ENCODE measurements at places on chromosomes 13 and 19.

GRCh38 chr13:52695856-52696255 lies 43.2 kb downstream of the SUGT1 start:
- peak; percentile 35 for DNase-seq

- DNase-seq = no peak
Observed at GRCh38 chr19:14182476-14182875, 23.5 kb downstream of the ADGRL1 start.

GRCh38 chr19:10105509-10106099 lies 558 bp upstream of the PPAN start:
- no peak for DNase-seq

DNA sequence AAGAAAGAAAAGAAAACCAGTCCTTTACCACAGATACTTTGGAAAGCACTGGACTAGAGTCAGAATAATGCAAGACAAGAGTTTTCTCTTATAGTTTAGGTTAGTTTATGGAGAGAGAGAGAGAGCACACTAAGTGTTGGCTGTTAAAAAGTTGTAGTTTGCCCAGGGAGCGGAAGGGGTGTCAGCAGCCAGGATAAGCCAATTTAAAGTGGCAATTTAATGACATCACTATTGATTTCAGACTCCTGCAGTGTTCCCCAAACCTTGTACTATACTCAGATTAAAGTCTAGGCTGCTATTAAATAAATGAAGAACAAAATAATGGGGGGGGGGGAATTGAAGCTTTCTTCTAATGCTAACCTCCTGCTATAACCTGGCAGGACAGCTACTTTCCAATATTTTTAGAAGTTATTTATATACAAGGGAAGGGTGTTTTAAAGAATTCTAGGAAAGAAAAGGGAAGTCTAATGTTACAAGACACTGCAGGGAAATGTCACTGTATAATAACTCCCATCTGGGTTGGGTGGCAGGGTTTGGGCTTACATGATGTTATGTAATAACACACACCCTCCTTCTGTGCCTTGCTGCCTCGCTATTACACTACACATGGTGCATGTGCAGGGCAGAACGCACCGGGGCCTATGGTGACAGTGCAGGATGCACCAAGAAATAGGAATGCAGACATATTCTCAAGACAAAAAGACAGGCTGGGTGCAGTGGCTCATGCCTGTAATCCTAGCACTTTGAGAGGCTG lies 19.9 kb downstream of the TPT1 start:
- no peak for DNase-seq

GRCh38 chr19:1277061-1277460 lies 1.7 kb downstream of the FAM174C start:
- no peak for DNase-seq

- peak; percentile 92 for DNase-seq
Observed at GRCh38 chr19:2168619-2169424, 5.1 kb downstream of the DOT1L start.

- DNase-seq = no peak
Observed at GRCh38 chr13:43003010-43003409, 11.0 kb upstream of the EPSTI1 start.

- peak; percentile 43 for DNase-seq
Observed at GRCh38 chr19:5615756-5616327, 6.7 kb downstream of the SAFB2 start.

GRCh38 chr13:30607908-30608307 lies 9.8 kb upstream of the USPL1 start:
- no peak for DNase-seq

- peak; percentile 53 for DNase-seq
Observed at GRCh38 chr13:79522583-79522982, 41.6 kb downstream of the NDFIP2 start.

GRCh38 chr19:45496349-45496953 lies 396 bp downstream of the RTN2 start:
- no peak for DNase-seq

GRCh38 chr13:99886706-99887105 lies 84.9 kb downstream of the ZIC5 start:
- DNase-seq = no peak

- DNase-seq = no peak
Observed at GRCh38 chr13:110856942-110857835, 57.7 kb downstream of the ANKRD10 start.

GRCh38 chr19:5450482-5451126 lies 4.6 kb upstream of the ZNRF4 start:
- DNase-seq = no peak

DNA sequence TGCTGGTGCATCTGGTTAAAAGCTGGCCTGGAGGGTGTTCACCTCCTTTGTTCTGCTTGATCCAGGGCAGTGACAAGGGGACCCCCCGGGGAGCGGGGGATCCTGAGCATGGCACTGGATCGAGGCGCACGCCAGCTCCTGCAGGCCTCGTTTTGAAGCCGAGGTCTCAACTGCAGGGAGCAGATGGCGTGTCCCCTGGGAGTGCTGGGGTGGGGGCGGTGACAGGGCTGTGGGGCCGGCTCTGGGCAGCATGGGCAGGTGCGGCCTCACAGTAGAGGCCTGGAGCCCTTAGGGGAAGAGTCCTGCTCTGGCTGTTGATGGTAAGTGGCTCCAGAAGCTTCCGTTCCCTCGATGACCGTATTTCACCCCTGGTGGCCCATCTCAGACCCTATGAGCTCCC lies 51.8 kb downstream of the CRTC1 start:
- no peak for DNase-seq

- DNase-seq = peak; percentile 72
Observed at GRCh38 chr13:98910501-98910951, 67.3 kb downstream of the DOCK9 start.

DNA sequence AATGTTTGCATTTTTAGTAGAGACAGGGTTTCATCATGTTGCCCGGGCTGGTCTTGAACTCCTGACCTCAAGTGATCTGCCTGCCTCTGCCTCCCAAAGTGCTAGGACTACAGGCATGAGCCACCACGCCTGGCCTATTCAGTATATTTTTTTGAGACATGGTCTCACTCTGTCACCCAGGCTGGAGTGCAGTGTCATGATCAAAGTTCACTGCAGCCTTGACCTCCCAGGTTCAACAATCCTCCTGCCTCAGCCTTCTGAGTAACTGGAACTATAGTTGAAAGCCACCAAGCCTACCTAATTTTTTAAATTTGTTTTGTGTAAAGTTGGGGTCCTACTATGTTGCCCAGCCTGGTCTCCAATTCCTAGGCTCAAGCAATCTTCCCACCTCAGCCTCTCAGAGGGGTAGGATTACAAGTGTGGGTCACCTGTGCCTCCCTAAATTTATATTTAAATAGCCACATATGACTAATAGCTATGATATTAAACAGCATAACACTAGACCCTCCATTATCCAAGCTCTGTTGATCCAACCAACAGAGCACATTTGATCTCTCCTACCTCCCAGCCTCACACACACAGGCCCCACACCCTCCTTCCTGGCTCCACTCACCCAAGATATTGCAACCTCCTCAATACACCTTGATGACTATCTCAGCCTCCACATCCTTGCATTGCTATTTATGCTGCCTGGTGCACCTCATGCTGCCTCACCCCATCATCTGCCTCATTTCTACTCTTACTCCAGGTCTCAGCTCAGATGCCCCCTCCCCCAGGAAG lies 2.1 kb upstream of the CEACAM19 start:
- no peak for DNase-seq

GRCh38 chr13:104534847-104535246 lies 1468.6 kb upstream of the SLC10A2 start:
- DNase-seq = no peak

GRCh38 chr19:2180881-2181632 lies 17.3 kb downstream of the DOT1L start:
- no peak for DNase-seq

GRCh38 chr13:44322928-44323327 lies 50.7 kb upstream of the SERP2 start:
- no peak for DNase-seq

DNA sequence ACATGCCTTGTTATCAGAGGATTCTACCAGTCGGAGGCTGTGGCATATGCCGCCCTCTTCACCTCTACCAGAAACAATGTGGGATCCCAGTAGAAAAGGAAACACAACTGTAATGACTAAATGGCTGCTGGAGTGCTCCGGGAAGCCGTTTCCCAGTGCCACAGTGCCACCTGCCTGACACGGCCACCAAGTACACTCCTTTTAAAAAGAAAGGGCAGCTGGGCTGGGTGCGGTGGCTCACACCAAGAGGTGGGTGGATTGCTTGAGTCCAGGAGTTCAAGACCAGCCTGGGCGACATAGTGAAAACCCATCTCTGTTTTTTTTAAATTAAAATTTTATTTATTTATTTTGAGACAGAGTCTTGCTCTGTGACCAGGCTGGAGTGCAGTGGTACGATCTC lies 67.3 kb downstream of the TRPM4 start:
- peak; percentile 38 for DNase-seq

- no peak for DNase-seq
Observed at GRCh38 chr13:85095418-85096272, 703.6 kb downstream of the SLITRK6 start.

DNA sequence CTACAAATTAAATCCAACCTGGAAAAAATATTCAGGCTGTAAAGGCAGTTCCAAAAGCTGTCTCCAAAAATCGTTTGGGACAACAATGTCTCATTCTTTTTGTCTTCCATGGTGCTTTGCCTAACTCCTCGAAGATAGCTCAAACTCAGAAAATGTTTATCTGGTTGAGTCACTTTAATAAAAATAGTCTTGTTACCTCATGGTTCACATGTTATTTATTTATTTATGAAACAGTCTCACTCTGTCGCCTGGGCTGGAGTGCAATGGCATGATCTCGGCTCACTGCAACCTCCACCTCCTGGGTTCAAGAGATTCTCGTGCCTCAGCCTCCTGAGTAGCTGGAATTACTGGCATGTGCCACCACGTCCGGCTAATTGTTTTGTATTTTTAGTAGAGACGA lies 4.9 kb upstream of the BRD4 start:
- peak; percentile 40 for DNase-seq

DNA sequence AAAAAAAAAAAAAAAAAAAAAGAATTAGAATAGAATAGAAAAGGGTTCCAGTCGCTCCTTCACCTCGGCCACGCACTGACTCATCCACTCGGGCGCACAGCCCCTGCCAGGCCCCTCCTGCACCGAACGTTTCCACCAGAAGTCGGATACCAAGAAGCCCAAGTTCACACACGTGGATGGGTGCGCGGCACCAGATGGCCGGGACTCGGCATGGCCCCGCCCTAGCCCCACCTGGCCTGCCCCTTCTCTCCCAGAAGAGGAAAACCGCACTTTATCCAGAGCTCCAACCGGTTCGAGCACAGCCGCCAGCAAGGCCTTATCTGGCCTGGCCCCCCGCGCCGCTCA lies 5.9 kb downstream of the PRR36 start:
- no peak for DNase-seq

DNA sequence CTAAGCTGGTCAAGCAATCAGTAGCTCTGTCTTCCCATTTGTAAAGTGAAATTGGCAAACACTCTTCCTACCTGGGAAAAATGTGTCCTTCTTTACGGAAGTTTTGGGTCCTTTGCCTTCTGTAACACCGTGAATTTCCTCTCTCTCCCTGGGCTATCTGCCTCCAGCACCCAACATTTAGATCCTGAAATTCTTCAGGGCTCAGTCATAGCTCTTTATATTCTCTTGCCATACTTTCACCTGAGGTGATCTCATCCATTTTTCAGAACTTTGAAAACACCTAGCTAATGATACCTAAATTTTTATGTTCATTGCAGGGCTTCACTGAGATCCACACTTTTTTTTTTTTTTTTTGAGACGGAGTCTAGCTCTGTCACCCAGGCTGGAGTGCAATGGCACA lies 1042.2 kb downstream of the DIAPH3 start:
- DNase-seq = no peak

- DNase-seq = no peak
Observed at GRCh38 chr13:22812793-22813192, 368.0 kb upstream of the SGCG start.

DNA sequence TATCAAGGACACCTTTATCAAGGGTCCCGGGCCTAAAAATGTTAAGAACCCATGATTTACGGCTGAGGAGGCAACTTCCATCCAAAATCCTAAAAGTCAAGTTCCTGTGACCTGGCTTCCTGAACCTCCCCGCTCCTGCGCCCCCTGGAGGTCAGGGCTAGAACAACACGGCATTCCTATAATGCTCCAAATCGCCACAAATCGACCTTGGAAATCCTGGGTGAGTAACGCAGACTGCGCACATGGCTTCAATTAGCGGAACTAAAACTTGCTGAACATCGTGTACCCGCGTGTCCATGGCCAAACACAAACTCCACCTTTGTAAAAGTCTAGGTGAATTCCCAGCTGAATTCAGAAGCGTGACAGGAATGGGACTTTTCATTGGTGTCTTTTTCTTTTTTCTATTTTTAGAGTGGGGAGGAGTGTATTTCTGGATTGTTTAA lies 4.3 kb upstream of the C5AR1 start:
- DNase-seq = peak; percentile 91

DNA sequence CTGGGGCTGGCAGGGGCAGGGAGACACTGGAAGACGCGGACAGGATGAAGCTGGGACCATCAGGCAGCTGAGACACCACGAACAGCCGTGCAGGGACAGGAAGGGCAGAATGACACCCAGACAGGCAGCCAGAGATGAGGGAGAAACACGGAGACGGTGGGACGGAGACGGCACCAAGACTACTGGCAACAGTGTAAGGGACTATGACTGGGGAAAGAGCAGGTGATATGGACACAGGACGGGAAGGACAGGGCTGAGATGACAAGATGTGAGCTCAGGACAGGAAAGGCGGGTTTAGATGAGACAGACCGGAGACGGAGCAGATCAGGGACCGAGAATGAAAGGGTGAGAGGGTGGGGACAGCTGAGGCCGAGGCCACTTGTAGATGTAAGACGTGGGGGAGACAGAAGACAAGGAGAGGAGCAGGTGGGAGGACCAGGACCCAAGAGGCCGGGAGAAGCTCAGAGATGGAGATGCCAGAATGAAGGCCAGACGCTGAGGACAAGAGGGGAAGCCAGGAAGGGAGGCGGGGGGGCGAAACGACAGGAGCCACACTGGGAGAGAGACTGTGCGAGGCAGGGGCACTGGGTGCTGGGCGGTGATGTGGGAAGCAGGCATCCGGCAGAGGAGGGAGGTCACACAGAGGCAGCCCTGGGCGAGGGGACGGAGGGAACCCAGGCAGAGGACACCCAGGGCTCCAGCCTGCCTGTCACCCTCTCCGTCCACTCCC lies 17.5 kb upstream of the EHD2 start:
- DNase-seq = no peak

DNA sequence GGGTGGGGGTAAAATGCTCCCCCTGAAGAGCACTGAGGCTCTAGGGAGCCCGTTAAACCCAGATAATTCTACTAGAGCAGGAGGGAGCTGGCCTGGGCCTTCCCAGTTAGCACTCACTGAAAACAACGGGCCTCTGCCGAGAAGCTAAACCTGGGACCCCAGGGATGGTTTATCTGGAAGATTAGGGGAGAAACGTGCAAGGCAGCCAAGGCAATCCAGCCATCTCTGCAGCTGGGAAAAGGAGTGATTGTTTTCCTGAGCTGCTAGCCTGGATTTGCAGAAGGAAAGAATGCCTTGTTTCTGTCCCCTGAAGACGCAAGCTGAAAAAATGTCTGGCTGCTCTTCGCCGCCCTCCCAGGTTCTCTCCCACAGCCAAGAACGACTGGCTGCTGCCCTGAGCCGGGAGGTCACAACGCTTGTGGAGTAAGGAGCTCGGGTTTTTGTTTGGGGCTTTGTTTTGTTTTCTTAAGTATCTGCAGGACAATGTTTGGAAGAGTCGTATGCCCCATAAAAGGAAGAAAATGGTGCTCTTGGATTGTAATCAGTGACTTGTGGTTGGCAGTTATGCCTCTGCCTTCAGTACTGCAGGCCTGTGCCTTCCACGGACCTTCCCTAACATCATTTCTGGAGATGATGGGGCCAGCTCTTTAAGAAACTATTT lies 31.5 kb downstream of the COL4A2 start:
- DNase-seq = peak; percentile 38

All from fibroblast of skin of right quadriceps (primary cell).